CD14-positive monocyte (primary cell): ENCODE measurements at places on chromosomes 2 and 18.

DNA sequence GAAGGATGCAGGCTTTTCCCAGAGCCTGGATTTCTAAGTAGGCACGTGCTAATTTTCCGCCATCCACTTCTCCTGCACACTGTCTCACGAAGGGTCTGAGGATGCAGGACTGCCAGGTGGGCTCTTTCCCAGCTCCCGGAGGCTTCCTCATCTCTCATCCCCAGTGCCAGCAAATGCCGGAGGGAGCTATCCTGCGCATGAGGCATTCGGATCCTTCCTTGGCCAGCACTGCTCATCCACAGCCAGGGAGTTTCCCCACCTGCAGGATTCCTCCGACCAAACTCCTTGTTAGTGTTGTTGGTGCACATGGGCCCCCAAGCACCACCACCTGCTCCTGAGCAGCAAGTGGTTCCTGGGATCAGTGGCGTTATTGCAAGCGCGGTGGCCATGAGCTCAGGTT lies 5.0 kb downstream of the CNDP1 start:
- DNase-seq: no peak

- no peak for DNase-seq
Observed at GRCh38 chr2:129907256-129907998, 72.0 kb upstream of the RAB6C start.

DNA sequence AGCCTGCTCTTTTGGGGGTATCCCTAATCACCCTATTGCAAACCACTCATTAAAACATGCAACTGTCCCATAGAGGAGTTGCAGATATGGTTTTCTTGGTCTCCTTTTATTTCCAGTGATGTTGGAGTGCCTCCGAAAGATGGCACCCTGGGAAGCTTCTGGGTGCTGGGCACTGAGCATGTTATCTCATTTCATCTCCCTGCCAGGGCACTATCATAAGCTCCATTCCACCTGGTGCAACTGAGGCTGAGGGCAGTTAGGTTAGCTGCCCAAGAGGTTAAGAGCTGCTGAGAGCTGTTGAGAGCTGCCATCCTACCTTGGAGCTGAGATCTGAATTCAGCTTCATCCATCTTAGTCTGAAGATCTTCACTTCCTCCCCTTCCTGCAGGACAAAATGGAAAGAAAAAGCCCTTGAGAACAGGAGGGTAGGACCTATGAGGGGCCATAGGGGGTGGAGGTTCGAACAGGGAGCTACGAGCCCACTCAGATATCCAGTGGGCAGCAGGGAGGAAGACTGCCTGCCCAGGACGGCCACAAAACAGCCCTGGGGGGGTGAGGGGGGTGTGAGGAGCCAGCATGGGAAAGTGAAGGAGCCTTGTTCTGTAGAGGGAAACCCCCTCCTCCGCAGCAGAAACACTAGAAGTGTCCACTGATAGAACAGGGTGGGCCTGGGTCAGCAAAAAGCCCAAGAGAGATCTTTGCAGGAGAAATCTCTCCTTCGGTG lies 202.5 kb downstream of the ZFP36L2 start:
- DNase-seq: no peak

- DNase-seq: no peak
Observed at GRCh38 chr18:78770139-78770822, 209.3 kb upstream of the SALL3 start.

DNA sequence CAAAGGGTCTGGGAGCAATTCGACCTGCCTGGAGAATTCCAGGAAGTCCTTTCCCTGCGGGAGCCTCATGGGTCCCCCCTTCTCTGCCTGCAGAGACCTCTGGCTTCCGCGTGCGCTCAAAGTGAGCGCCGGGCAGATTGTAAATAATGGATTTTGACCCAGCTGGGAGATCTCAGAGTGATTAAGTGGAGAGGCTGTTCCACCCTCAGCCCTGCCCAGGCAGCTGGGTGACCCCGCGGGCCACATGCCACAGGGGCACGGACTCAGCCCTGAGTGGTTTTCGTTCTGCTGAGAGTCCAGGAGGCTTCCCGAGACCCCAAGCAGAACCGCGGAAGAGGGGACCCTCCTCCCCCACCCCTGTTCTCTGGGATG lies 1.2 kb downstream of the KCNG2 start:
- no peak for DNase-seq

DNA sequence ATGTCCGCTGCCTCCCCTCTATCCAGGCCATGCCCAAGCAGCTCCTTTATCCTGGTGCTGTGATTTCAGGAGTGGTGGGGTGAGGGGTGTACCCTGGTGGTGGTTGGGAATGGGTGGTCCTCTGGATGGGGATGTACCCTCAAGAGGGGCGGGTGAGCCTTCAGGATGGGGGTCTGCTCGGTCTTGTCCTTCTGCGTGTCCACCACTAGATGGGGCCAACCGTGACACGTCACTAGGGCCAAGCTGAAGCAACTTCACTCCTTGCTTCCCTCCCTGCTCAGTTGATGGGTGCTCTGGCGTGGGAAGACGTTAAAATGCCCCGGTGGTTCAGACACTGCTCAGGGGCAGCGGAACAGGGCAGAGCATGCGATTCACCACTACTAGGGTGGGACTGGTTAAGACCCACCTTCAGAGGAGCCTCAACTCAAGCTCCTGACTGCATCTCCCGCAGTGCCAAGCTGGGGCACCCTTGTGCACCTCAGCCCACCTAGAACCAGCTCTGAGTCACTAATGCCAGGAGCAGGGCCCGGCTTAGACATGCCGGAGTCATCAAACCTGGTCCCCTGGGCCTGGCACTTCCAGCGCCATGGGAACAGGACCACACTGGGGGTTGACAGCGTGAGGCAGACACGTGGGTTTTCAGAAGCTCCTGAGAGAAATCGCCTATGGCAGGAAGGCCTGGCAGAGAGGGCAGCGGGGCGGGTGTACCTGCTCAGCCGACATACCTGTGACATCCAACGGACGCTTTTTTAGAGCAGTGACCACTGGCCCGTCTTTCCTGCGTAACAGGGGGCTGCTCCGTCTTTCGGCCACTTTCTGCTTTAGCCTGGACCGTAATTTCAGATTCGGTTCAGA lies 256.7 kb downstream of the HDAC4 start:
- peak; percentile 10 for DNase-seq

DNA sequence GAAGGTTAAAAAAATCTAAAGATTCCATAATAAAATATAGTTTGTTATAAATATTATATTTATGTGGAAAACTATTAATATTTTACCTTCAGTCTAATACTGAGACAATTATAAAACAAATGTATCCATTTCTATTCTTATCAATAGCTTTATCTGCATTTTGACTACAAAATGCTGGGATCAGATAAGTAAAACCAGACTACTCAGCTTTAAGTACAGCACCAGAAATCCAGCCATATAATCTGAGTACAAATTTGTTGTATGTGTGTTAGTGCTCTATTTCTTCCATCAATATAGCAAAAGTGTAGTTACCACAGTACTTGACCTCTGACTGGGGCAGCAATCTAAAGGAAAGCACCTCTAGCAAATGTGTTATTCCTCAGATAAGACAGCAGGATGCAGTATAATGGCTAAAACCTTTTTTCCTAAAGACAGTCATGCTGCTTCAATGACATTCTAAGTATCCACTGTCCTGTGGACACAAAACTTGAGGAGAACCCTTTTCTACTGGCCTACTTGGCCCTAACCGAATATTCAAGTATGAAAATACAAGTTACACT lies 68.1 kb downstream of the OLA1 start:
- no peak for DNase-seq

GRCh38 chr2:113755835-113756354 lies 547 bp downstream of the SLC35F5 start:
- peak; percentile 34 for DNase-seq

GRCh38 chr2:228681426-228681825 lies 499.9 kb upstream of the SPHKAP start:
- no peak for DNase-seq

DNA sequence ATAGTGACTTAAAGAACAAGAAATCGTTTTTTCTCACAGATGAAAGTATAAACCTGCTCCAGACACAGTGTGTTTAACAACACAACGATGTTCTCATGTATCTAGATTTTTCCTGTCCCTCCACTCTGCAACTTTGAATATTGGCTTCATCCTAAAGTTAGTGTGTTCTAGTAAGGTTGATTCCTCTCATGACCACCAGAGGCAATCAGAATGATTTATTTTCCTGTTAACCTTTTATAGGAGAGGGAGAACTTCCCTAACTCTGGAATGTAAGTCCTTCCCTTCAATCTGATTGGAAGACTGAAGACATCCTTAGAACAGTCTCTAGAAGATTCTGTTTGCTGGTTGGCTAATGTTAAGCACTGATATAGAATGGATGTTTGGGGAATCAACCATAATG lies 41.0 kb upstream of the TAF4B start:
- DNase-seq: no peak

- peak; percentile 59 for DNase-seq
Observed at GRCh38 chr2:16553226-16553625, 112.4 kb downstream of the CYRIA start.

- DNase-seq: peak; percentile 64
Observed at GRCh38 chr2:191114403-191114886, 36.3 kb downstream of the STAT4 start.

DNA sequence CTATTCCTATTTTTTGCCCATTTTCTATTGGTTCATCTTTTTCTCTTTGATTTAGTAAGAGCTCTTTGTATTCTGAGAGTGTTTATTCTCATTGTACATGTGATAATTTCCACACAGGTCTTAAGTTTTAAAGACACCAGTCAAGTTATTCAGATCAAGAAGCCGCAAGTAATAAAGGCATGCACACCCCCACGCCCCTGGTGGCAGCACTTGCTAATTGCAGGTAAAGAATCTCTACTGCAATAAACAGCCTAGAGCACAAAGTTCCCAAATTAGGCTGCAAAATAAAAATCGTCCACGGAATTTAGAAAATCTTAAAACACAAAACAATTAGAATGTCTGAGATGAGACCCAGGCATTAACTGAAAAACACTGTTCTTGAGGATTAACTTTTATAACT lies 45.2 kb downstream of the ST3GAL5 start:
- DNase-seq: no peak

GRCh38 chr18:23105030-23105429 lies 30.3 kb upstream of the CABLES1 start:
- no peak for DNase-seq

DNA sequence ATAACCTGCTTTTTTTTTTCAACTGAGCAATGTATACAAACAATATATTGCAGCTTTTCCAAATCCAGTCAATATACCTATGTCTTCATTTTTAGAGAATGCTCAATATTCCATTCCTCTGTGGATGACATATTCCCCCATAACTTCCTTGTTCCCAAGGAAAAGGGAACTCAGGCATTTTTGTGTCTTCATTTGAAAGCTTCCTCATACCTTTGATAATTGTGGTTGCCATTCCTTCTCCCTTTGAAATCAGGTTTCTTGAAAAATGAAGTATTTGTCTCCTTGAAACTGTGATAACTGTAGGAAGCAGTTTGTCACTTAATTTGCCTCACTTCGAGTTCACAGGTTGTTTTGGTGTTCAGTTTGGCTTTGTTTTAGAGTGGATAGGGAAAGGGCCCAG lies 13.5 kb downstream of the ELAC1 start:
- no peak for DNase-seq

DNA sequence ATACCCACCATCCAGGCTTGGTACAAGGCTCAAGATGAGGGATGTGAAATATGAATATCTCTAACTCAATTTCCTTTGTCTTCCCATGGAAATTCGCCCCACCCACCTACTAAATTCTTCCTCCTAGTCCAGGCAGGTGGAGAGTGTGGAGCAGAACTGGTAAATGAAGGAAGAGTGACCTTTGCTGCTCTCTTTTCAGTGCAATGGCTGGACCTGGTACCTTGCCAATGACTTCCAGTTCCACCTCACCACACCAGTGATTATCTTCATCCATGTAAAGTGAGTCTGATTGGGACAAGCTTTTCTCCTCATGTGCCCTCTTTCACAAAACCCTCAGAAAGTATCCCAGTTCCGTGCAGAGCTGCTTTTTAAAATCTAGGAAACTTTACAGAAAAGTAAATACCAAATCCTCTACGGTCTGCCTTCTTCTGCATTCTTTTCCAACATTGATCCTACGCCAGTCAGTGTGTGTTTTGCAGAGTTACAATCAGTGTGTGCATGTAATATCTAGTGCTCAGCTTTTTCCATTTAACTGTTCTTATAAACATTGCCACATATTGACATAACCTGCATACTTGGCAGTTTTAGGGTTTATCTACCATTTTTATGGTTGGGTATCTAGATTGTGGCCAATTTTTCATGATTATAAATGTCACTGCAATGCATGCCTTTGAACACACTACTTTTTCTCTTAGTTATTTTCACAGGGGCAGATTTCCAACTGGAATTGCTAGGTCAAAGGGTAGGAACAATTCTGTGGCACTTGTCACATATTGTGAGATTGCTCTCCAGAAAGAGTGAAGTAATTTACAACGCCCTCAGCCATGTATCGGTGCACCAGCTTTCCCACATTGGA lies 86.5 kb upstream of the SEC11C start:
- no peak for DNase-seq

DNA sequence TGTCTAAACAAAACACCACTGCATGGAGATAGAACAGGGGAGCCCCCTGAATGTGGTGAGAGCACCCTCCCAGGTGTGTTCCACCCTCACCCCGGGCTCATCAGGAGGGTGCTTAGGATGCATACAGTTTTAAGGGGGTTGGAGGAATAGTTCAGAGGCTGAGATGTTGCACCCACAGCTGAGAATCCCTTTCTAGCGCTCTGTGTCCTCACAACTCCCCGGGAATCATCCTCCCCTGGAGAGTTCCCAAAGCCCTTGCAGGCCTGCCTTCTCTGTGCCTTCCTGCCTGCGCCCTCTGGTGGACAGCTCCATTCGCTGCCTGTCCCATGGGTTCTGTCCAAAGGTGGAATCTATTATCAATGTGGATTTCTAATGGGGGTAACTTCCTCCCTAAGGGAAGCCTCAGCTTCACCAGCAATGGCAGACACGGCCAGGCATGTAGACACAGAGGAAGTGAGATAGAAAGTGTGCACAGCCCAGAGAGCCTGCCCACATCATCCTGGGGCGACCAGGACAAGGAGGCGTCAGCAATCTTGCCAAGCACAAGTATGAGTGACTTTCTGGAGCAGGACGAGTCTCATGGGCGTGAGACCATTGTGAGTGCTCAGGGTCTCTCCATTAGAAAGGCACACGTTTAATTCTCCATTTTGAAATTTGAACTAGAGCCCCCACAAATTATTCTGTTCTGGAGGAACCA lies 1.2 kb upstream of the UGT1A5 start:
- peak; percentile 8 for DNase-seq

DNA sequence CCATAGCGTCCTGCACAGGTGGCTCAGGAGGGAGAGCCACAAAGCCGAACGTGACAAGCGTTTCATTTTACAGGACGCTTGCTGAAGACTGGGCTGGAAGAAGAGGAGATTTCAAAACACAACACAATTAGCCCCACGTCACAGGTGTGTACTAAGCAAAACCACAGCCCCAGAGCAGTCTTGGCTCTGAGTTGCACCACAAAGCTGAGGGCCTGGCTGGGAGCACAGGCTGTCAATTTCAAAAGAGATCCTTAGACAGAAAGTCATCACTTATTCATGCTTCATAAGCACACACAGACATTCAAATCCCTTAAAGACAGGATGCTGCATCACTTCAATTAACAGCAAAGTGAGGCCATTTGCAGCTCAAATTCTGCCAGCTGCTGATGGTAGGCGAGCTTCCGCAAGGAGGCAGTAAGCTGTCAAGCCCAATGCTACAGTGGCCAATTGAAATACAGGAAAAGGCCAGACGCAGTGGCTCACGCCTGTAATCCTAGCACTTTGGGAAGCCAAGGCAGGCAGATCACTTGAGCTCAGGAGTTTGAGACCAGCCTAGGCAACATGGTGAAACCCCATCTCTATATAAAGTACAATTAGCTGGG lies 79.6 kb downstream of the SKA1 start:
- no peak for DNase-seq

GRCh38 chr2:149077861-149078260 lies 39.4 kb downstream of the LYPD6B start:
- DNase-seq: no peak

GRCh38 chr2:226431288-226431948 lies 368.2 kb downstream of the IRS1 start:
- DNase-seq: no peak
